ENCODE measurements at places on chromosomes 16 and 17. TPM values are rescaled to one million over a fixed set of nuclear protein-coding genes. Genes with fewer than 3 reads are reported as not detected.

DNA sequence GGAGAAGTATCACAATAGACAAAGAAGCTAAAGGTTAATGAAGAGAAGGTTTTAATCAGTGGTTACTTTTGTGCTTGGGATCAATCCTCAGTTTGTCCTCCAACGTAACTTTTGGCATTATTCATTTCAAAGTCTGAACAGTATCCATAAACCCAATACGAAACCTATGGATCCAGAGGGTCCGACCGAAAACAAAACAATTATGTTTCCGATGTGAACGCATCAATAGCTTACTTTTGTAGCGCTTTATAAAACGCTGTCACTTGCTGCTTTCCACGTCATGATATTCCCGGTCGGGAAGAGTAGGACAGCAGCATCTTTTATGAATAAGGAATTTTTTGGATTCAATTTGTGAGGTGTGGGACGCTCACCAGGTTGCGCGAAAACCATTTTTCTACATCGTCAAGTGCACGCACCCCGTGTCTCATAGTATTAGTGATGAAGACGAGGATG is 383.8 kb downstream of the ZFHX3 start:
- no peak for DNase-seq

DNA sequence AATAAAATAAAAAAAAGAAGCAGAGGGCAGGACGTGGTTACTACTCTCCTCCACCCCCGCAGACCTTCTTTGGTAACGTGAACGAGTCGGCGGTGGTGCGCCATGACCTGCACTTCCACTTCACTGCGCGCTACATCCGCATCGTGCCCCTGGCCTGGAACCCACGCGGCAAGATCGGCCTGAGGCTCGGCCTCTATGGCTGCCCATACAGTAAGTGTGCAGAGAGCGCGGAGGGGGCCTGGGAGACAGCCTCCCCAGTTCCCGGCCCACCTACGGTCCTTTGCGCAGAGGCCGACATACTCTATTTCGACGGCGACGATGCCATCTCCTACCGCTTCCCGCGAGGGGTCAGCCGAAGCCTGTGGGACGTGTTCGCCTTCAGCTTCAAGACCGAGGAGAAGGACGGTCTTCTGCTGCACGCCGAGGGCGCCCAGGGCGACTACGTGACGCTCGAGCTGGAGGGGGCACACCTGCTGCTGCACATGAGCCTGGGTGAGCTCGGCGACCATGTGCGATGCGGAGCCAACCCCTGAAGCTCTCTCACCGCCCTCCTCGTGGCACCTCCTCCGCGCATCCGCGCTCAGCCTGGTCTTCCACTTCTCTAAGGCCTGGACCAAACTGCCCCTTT is 2.7 kb downstream of the CNTNAP1 start:
- DNase-seq = no peak

- no peak for DNase-seq
These were observed 50.7 kb downstream of the CFDP1 start for GRCh38 chr16:75382611-75383010.

- DNase-seq = peak; percentile 46
These were observed 32.9 kb upstream of the GOSR2 start for GRCh38 chr17:46889992-46890564.

DNA sequence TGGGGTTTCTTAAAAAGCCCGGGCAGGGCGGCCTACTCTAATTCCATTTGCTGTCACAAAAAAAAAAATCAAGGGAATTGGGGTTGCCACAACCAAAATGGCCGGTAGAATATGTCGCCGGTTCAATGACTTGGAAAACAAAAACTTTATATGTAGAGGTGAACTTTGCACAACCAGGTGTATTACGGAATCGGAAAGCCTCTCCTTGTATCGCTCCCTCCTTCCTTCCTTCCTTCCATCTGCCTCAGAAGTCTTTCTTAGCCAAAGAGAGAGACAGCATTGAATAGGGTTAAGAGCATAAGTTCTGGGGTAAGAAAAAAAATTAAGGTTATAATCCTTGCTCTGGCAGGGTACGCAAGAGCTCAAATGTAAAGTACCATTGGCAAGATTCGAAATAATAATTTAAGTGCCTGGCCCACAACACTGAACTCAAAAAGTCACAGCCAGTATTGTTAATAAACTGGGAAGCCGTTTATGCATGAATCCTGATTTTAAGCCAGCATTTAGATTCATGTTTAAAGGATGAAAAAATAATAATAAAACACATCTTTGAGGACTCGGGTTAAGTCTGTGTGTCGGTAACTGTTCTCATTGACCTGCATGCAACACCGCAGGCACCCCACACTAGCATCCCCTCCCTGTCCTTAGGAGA is 522 bp upstream of the GLG1 start:
- DNase-seq = no peak

MPV17L gene
- 0.30 TPM for total RNA-seq

RTN4RL1 gene
- total RNA-seq = 3.4 TPM
